Suppressor macrophage treated with lipopolysaccharide for 1 hour (primary cell): ENCODE measurements at places on chromosomes 6 and 20.

GRCh38 chr6:75438013-75438431 is 55.6 kb downstream of the FILIP1 start:
- no peak for DNase-seq

DNA sequence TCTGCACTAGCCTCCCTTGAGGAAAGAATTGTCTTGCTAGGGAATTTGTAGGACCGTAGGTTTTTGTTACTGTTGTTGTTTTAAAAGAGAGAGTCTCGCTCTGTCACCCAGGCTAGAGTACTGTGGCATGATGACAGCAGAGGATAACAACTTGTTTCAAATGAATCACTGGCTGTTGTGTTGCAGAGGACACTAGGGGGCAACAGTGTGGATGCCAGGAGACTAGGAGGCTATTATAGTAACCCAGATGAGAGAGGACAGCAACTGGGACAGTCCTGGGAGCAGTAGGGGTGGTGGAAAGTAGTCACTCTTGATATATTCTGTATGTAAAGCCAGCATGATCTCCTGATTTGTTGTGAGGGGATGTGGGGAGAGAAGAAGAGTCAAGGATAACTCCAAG is 41.8 kb upstream of the LAMA4 start:
- peak; percentile 46 for DNase-seq

GRCh38 chr6:33786736-33787135 is 2.2 kb downstream of the LEMD2 start:
- DNase-seq = no peak

GRCh38 chr20:41072190-41072863 is 43.7 kb downstream of the TOP1 start:
- peak; percentile 44 for DNase-seq
